Stimulated activated CD4-positive, alpha-beta T cell treated with anti-CD3 and anti-CD28 coated beads, Interleukin-12 subunit alpha, Interleukin-12 subunit beta, amount 100 ng/mL, for 24 hours (primary cell): ENCODE measurements at places on chromosomes 2 and 18.

- no peak for DNase-seq
These were observed 141.5 kb upstream of the MYCN start for GRCh38 chr2:15798701-15799431.

GRCh38 chr18:50268022-50268747 lies 1.9 kb upstream of the CFAP53 start:
- DNase-seq = peak; percentile 76

DNA sequence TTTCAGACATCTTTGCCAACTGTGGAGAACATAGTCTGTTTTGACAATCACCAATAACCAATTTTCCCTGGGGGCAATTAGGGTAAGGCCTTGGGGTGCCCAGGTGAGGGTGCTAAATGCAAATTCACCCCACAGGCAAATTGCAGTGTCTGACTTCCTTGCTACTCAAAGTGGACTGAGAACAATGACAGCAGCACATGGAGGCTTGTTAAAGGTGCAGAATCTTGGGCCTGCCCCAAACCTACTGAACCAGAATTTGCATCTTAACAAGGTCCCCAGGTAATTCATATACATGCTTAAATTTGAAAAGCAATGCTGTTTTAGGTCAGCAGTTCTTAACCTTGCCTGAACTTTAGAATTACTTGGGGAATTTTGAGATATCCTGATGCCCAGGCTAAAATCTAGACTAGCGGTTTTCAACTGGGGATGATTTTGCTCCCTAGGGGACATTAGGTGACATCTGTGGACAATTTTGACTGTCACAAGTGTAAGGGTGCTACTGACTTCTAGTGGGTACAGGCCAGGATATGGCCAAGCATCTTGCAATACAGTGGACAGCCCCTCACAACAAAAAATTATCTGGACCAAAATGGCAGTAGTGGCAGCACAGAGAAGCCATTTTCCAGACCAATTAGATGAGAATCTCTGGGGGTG lies 80.2 kb upstream of the GCFC2 start:
- DNase-seq = no peak

- no peak for DNase-seq
These were observed 77.0 kb downstream of the VSNL1 start for GRCh38 chr2:17617516-17617915.

- DNase-seq = no peak
These were observed 98.6 kb downstream of the GFPT1 start for GRCh38 chr2:69288429-69288828.

DNA sequence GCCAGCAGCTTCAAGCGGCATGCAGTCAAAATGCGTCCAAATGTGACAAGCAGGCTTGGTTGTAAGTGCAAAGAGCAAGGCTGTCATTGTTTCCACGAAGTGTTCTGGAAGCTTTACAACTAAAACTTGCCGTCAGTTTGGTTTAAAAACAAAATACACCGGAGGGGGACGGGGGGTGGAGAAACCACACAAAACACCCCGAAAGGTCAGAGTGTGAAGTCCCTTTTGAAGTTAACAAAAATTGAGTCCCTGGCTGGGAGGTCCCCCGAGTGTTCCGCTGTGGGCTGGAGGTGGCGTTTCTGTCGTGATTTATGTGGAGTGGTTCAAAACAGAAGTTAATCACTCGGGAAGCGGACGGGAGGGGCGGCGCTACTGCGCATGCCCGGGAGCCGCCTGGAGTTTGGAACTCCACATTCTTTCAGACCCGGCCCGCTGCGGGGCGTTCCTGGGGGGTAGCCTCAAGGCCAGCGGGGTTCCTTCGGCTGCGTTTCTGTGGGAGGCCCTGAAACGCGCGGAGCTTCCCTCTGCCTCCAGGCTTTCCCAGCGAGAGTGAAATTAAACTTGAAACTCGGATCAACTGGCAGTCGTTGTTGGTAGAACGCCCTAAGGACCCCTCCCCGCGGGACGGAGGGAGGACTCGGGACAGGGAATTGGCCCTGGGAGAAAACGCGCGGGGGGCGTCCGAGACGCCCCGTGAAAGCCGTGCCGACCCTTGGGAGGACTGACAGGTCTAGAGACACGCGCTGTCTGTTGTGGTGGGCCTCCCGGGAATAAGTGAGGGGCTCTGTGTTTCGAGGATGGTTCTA lies 1.4 kb downstream of the TGIF1 start:
- peak; percentile 86 for DNase-seq

DNA sequence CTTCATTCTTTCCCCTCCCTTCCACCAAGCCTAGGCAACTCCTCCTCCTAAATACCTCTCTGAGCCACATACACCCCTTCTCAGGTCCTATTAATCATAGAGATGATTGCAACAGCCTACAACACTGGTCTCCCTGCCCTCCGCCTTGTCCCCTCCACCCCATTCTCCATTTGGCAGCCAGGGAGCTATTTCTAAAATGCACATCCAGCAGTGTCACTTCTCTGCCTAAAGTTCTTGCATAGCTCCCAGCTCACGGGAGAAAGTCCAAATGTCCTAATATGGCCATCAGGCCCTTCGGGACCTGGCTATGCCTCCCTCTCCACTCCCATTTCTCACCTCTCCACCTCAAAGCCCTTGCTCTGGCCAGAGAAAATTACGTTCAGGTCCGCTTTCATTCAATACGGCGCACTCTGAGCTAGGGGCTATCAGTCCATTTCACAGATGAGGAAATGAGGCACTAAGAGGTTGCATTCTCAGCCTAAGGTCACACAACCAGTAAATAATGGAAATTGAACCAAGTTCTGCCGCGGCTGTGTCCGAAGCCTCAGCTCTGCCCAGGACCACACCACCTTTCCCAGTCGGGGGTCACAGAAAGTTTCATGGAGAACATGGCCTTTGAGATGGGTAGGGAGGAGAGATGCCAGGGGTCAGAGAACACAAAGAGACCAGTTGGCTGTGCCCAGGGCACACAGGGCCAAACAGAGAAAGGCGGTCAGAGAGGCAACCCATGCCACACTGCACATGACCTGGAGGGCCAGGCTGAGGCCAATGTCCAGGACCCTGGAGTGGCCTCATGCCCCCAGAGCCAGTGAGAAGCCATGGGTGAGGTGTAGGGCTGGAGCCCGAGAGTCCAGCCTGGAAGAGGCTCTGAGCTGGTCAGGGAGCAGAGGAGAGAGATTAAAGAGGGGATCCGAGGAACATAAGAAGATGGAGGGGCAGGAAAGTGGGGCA lies 72.8 kb downstream of the TNS1 start:
- no peak for DNase-seq

GRCh38 chr2:238105506-238106338 lies 5.6 kb downstream of the ESPNL start:
- DNase-seq = no peak

GRCh38 chr2:6449343-6449742 lies 416.4 kb downstream of the CMPK2 start:
- DNase-seq = no peak

DNA sequence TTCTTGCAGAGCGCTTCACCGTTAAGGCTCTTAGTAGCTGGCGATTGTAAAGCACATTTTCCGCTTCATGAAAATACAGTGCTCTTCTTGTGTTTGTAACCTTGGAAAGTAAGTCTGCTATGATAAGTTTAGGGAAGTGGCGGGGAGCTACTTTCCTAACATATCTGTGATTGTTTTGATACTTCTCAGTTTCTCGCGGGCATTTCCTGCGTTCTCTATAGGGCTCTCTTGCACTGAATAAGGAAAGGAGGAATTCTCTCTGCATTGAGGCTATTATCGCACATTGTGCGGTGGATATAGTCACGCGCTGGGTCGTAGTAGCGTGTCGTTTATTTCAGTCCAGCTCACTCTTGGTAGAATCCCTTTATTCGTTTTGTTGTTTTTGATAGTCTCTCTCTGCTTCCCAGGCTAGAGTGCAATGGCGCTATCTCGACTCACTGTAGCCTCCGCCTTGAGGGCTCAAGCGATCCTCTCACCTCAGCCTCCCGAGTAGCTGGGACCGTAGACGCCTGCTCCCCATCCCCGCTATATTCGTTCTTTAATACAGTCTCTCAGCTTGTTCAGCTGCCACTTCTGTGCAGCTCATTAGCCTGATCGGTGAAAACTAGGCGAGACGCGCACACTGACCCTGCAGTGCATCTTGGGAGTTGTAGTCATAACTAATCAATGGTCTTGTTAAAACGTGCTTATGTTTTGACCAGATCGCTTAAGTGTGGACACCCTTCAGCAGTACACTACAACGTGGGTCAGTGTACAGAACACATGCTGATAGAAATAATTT lies 1.0 kb upstream of the PPP4R3B start:
- peak; percentile 36 for DNase-seq

GRCh38 chr2:109516445-109517117 lies 97.2 kb downstream of the SEPTIN10 start:
- no peak for DNase-seq

DNA sequence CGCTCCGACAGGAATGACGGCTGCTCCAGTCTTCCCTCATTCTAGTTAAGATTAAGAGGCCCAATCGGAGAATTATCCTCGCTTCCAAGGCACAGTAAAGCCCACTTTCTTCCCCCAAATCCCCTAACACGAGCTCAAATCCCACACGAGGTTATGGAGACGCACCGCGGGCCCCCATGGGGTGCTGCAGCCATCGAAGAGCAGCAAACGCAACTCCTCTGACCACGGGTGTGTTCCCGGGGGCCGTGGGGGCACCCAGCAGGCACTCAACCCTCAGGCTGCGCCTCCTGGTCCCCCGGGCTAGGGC lies 446 bp downstream of the COPS9 start:
- no peak for DNase-seq

DNA sequence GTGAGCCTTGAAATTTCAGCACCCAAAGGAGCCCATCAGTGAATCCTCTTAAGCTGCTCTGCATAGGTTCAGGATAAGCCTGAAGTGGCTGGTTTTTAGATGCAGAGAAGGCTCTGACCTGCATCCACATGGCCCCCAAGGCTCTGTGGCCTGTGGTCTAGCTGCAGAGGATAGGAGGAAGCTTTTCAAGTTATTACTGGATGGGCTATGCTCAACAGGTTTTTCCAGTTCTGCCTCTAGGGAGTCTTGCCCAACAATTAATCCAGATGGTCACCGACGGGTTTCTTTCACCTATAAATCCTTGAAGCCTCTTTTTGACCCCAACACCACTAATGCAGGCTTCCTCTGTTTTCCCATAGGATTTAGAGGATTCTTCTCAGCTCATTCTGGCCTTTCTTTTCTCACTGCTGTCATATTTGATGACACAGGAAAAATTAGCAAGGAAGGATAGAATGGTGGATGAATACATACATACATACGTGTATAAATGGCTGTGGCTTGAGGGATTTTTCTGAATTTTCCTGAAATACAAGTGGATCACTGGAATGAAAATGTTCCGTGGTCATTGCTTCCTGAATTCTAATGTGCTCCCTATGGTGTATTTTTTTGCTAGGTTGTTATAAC lies 52.2 kb upstream of the BCL2L11 start:
- no peak for DNase-seq

DNA sequence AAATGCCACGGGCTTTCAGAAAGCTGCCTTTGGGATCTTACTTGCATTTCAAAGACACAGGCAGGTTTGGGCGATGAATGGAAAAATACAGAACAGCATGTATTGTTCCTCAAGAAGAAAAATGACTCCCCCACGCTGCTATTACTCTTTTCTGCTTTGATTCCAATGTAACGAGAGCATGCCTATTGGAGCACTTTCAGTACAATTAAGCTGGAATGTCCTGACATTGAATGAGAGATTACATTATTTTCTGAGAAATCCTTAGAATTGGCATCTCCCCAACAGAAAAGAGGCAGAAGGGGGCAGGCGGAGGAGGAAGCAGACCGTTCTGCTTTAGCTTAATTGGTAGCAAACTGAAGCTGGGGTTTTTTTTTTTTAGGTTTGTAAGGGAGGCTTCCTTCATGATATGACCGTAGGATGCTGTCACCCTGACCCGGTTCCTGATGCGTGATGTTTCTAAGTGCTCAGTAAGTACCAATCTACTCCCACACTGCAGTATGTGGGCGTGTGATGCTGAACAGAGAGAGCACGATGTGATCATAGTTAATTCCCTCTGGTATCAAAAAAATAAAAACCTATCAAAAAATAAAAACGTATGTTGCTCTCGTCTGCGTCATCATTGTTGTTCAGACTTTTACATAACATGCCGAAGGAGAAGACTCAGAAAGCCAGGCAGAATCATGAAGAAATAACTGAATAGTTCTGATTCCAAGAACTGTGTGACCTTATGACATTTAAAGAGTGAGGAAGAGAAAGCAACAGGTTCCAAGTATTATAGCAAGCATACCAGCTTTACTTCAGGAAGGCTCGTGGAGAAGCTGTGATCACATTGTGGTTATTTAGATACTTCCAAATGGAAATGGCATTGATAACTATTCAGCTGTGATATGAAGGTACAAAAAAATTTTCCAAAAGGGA lies 40.5 kb downstream of the LONRF2 start:
- no peak for DNase-seq

- DNase-seq = no peak
These were observed 193.1 kb downstream of the HNMT start for GRCh38 chr2:138157372-138157771.

GRCh38 chr2:201126308-201127151 lies 10.6 kb downstream of the CFLAR start:
- DNase-seq = no peak

DNA sequence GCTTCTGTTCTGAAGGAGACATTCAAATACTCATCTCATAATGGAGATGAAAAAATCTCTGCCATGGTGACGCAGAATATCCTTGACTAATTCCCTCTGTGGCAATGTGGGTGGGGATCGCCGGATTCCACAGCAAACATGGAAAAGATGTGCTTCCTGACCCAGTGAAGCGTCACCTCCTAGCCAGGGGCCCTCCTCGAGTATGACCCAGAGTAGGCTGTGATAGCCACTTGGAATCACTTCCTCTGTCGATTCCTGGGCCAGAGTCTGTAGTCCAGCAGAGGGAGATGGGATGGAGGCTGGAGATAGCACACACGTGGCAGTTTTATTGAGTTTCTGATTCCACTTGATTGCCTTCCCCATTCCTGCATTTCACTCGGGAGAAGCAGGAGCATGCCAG lies 36.8 kb downstream of the DRC1 start:
- DNase-seq = no peak

- DNase-seq = no peak
These were observed 26.1 kb downstream of the LIMS1 start for GRCh38 chr2:108560241-108560811.

DNA sequence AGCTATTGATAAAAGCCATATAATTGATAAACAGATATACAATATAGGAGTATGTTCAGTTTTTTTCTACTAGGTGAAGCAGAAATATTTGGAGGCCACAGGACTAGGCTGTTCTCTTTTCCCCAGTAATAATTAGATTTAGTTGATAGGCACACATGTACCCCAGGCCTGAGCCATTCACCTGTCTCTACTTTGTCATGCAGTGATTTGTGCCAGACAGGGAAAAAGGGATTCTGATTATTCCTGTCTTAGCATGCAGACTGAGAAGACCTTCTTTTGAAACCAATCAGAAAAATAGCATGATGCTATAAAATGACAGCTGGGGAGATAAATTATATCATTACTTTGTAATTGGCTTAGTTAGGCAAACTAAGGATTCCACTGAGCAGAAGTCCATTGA lies 94.3 kb downstream of the DOCK10 start:
- no peak for DNase-seq

- no peak for DNase-seq
These were observed 1.3 kb downstream of the CTDP1 start for GRCh38 chr18:79680891-79681339.
